ENCODE measurements at places on chromosomes 11 and 22.

DNA sequence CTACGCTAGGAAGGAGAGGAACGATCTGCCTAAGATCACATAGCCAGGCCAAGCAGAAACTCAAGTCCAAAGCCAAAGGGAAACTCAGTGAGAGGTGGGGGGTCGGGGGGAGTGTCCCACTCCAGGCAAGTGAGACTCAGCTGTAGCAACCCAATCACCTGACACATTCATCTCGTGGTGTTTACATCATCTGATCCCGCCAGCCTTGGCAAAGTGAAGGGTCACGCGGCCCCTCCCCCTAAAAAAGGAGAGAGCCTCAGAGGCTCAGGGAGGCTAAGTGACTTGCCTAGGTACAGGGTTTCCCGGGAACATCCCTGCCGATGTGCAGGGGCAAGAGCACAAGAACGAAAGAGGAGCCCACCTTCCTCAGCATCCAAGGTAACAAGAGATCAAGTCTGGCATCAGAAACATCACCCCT lies 21.5 kb downstream of the MYH9 start:
- no peak for DNase-seq

DNA sequence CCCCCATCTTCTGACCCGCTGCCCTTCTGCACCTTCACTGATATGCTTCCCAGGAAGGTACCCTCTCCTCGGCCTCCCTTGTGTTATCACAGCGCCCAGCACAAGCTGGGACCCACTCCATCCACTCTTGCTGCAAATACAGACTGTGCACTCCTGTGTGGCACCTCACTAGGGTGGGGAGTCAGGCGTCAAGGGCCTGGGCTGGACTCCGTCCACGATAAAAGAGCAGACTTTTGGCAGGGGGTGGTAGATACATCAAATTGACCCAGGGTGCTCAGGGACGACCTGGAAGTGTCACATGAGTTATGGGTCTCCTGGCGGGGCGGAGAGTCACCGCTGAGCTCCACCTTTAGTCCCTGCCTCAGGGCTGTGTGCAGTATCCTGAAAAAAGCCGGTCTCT lies 908 bp downstream of the TRPM5 start:
- no peak for DNase-seq

- no peak for DNase-seq
Measured at GRCh38 chr22:20966883-20967696, at the start of gene AIFM3. AIFM3 (plus strand) TSS chr22:20967255; CDS start chr22:20967945, 690 bp downstream.

DNA sequence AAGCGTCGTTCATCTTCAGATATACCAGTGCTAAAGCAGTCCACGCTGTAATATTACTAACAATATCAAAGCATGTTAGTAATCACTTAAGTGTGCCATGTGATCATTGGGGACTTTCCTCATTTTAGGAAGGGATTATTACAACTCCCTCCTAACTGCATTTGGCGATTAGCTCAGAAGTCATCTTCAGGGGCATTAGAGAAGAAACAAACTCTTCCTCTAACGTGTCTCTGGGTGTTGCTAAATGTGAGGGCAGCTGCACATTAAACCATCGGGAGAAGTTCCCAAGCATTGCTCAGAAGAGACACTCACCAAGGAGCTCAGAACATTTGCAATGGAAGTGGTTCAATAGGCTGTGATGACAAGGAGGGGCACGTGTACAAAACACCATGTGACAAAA lies 17.2 kb downstream of the TESMIN start:
- DNase-seq: no peak

- DNase-seq: peak; percentile 26
Measured at GRCh38 chr11:124644426-124645280, 22.0 kb downstream of the TBRG1 start.

GRCh38 chr11:121589946-121590537 lies 137.3 kb upstream of the SORL1-AS1 start:
- DNase-seq: peak; percentile 31

DNA sequence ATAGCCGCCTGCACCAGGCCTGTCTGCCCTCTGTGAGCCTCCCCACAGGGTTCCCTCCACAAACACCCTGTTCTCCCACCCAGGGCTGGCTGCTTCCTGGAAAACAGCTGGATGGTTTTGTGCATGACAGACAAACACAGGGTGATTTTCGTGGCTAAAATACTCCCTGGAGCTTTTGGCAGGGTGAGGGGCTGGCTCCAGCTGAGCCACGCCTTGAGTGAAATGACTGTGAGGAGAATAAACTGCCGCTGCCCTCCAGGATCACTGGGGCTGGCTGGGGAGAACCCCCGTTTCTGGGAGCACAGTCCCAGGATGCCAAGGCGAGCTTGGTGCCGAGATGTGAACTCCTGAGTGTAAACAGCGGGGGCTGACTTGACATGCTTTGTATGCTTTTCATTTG lies 20.3 kb upstream of the PPP6R3 start:
- DNase-seq: no peak

GRCh38 chr11:119637481-119637880 lies 91.5 kb downstream of the NECTIN1 start:
- no peak for DNase-seq

DNA sequence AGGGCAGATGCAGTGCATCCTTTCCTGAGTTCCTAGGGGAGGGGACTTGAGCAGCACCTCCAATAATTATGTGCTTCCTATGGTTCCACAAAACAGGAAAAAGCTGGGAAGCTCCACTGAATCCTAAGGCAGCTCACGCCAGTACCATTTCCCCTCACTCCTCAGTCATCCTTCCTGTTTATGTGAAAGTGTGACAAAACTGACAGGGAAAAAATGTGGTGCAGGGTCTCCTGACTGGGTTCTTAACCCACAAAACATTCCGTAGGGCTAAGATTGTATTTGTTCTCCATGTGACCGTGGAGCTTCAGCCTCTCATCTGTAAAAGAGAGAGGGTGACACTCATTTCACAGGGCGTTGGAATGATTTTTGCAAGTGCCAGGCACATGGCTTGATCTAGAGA lies 12.2 kb upstream of the LYVE1 start:
- no peak for DNase-seq

- no peak for DNase-seq
Measured at GRCh38 chr11:46508360-46508759, 85.5 kb downstream of the AMBRA1 start.

GRCh38 chr11:37264783-37265182 lies 666.7 kb upstream of the RAG2 start:
- no peak for DNase-seq

- no peak for DNase-seq
Measured at GRCh38 chr22:50202130-50202666, 1.4 kb downstream of the SELENOO start.

- no peak for DNase-seq
Measured at GRCh38 chr11:45414088-45414487, 127.9 kb upstream of the SYT13 start.

DNA sequence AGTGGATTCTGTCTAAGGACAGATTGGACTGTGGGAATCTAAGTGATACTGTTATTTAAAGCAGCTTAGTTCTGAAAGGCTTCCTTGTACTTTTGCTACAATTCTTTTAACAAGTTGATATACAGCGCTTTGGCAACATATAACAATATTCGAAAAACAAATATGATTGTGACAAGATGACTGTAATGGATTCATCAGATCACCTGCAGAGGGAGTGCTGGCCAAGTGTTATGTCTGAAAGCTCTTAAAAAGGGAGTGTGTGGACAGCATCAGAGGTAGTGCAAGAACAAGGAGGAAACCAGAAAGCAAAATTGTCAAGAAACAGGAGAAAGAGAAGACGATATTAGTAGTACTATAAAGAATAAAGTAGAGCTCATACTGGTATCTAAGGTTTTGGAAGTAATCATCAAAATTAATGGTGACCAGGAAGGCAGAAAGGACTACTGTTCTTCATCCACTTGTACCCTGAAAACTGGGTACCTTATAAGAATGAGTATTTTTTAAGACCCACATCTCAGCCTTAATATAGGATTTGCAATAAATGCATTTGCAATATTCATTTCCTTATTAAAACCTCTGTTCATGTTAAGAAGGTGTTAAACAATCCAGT lies 1112.0 kb upstream of the CCDC90B start:
- DNase-seq: no peak

GRCh38 chr22:35344956-35345690 lies 35.8 kb upstream of the HMOX1 start:
- no peak for DNase-seq

DNA sequence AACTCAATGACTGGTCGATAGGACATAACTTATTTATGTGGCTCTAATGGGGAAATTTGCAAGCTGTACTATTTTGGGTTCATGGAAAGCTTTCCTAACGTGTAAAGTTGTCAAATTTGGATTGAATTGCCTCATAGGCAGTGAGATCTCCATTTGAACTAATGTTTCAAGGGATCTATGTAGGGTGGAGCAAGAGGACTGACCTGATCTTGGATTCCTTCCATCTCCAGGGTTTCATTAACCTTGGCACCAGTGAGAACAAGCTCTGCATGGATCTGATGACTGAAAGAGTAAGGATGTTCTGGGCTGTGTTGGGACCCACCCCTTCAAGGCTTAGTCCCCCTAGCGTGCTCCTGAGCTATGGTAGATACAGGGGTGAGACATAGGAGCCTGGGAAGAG lies 2.1 kb downstream of the ACCSL start:
- no peak for DNase-seq

- no peak for DNase-seq
Measured at GRCh38 chr22:45781966-45782365, 110.3 kb downstream of the ATXN10 start.

- DNase-seq: no peak
Measured at GRCh38 chr11:75851203-75851602, 36.2 kb downstream of the UVRAG start.

GRCh38 chr22:45483918-45484499 lies 18.7 kb upstream of the FBLN1 start:
- DNase-seq: no peak

Data from stimulated activated naive CD8-positive, alpha-beta T cell treated with anti-CD3 and anti-CD28 coated beads, Interleukin-15, Interleukin-2, amounts not matched to agents 100 U/mL and 50 U/mL, for 24 hours (primary cell).